Activated naive CD4-positive, alpha-beta T cell treated with anti-CD3 and anti-CD28 coated beads for 36 hours (primary cell): ENCODE measurements at places on chromosomes 7 and 10. TPM values are rescaled to one million over a fixed set of nuclear protein-coding genes. Genes with fewer than 3 reads are reported as not detected.

DNA sequence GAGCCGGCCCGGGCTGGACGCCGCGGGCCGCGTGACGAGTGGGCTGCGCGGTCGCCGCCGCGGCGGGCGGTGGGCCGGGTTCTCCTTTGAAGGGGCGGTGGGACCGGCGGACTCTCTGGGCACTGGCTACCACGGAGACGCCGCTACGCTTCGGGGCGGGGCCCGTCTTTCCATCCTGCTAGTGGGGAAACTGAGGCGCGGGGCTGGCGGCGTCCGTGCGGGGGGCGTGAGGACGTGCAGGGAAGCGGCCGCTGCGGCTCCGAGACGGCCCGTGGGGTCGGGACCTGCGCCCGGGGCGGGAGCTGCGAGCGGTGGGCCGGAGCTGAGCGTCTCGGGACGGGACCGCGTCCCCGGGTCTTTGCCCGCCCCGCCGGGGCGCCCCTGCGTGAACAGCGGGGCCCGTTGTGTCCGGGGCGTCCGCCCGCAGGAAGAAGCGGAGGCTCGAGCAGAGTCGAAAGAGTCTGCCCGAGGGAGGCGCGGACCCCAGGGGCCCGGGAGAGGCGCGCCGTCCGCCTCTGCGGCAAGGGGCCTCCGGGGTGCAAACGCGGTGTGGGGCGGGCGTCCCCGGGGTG, 548 bp upstream of the BNIP3 start:
- no peak for DNase-seq

DNA sequence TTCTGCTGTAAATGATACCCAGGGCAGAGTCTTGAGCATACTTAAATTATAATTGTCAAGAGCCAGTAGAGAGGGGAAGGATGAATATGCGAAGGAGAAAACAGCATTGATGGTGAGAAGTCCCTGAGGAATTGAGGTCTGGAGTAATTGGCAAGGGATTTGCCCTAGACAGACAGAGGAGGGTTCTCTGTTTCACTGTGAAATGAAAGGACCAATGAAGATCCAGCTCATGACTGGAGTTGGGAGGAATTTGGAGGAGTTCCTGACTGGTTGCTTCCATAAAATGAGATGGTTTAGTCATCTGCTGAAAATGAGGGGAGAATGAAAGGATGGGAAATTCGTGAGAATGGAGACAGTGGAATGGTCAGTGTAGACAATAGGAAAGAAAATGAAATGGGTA, 6.8 kb downstream of the PRPF18 start:
- no peak for DNase-seq

CALML5 gene
- not detected for total RNA-seq

CASP2 gene
- 124 TPM for total RNA-seq

GRCh38 chr7:18760631-18761445, 265.3 kb downstream of the HDAC9 start:
- no peak for DNase-seq

THAP5 gene
- total RNA-seq, result 24.8 TPM

INPP5A gene
- total RNA-seq, result 19.5 TPM

- no peak for DNase-seq
These were observed 118.1 kb downstream of the SRI start for GRCh38 chr7:88101769-88102168.

KCND2 gene
- not detected for total RNA-seq

DNA sequence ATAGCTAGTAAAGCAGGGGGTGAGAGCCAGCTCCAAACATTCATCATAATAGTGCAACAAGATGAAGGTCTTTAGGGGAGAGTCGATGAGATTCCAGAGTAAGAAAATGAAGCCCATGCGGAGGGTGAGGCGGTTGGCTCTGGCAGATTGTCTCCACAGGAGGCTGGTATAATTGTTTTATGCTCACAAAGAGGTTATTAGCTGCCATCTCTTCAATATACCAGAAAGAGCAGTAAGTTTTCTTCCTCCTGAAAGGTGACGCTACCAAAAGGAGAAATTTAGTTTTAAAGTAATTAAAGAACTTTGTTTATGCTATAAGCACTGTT, 59.2 kb upstream of the KCNIP2 start:
- DNase-seq, result no peak

DNA sequence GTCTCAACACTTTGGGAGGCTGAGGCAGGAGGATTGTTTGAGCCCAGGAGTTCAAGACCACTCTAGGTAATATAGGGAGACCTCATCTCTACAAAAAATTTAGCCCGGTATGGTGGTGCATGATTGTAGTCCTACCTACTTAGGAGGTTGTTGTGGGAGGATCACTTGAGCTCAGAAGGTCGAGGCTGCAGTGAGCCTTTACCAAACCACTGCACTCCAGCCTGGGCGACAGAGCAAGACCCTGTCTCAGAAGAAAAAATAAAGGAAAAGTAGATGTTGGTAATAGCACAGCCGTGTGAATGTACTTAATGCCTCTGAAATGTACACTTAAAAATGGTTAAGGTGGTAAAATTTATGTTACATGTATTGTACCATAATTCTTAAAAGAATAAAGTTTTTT, 25.3 kb downstream of the TIMM23 start:
- DNase-seq, result no peak
